Myocyte (in vitro differentiated cells): ENCODE measurements at places on chromosomes 2 and 18. TPM values are rescaled to one million over a fixed set of nuclear protein-coding genes. Genes with fewer than 3 reads are reported as not detected.

PSMA8 gene
- total RNA-seq, result not detected in 2 replicates

ERICH2 gene
- not detected in 2 replicates for total RNA-seq

- DNase-seq, result no peak
These were observed 890.4 kb downstream of the TRIB2 start for GRCh38 chr2:13607139-13607538.

DNA sequence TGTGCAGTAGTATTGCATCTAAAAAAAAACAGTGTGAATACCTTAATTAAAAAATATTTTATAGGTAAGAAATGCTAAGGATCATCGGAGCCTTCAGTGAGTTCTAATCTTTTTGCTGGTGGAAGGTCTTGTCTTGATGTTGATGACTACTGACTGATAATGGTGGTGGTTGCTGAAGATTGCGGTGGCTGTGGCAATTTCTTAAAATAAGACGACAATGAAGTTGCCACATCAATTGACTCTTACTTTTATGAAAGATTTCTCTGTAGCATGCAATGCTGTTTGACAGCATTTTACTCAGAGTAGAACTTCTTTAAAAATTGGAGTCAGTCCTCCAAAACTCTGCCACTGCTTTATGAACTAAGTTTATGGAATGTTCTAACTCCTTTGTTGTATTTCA is 36.2 kb downstream of the GLS start:
- no peak for DNase-seq

GRCh38 chr2:158060835-158061435 is 40.7 kb upstream of the UPP2 start:
- peak; percentile 82 for DNase-seq

- DNase-seq, result no peak
These were observed 48.1 kb upstream of the VPS54 start for GRCh38 chr2:64067326-64067725.

- DNase-seq, result no peak
These were observed 30.7 kb downstream of the METTL8 start for GRCh38 chr2:171402906-171403580.
